ENCODE measurements at places on chromosomes 13 and 19.
A peak's percentile ranks its signal among the peaks of the same experiment; 100 is the strongest.

GRCh38 chr19:28489126-28489660, 723.8 kb downstream of the UQCRFS1 start:
- no peak for DNase-seq

DNA sequence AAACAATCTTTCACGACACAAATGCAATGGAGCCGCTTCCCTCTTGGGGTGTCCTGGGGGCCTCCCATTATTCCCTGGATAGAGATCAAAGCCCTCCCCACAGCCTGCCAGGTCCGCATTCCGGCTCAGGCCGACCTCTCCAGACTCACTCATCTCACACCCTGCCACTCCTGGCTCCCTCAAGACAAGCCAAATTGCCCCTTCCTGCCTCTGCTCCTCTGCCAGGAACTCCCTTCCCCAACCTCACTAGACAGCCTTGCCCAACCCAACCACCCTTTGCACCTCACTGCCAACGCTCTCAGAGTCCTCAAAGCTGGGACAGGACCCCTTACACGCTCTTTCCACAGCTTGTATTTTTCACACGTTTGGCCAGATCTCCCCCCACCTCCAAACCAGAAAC, 1.5 kb downstream of the ABHD17A start:
- DNase-seq = no peak

DNA sequence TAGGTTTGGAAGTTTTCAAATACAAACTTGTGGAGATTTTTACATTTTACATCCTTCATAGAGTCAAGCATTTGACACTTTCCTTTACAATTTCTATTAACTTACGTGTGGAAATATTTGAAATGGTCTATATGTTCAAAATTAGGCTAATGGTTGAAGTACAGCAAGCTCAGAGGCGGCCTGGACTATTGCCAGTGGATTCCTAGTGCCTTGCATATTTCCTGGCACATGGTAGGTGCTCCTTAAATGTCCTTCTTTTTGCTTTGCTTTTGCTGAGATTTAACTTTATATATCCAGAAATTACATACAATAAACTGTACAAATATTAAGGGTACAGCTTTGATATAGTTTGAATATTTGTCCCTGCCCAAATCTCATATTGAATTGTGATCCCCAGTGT, 93.9 kb downstream of the UBL3 start:
- no peak for DNase-seq

DNA sequence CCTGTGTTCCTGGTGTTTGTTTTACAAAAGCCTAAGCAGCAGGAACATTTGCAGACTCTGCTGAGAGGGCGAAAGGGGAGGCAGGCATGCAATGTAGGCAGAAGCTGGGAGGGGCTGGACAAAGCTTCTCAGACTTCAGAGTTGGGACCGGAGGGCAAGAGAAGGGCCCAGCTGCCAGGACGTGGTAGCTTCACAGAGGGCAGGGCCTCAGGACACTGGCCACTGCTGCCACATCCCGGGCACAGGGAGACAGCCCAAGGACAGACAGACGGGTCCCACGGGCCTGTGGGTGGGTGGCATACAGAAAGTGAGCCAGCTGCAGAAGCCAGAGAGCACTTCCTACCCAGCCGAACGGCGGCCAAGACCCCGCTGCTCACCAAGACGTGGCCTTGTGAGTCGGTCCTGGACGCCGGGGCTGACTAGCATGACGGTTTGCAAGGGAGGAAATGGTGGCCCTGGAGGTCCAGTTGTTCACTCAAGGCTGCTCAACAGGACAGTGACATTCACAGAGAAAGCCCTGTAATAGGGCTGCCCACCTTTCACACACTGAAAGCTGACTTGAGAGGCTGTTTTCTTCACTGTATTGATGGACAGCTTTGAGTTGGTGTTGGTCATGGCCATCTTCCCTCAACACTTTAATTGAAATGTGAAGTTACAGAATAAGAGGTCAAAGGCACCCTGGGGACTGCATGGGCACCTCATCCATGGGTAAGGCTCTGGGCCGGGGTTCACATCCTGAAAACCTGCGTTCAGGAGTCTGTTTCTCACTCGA, 23.7 kb upstream of the TFDP1 start:
- no peak for DNase-seq

GRCh38 chr13:20470136-20470535, 55.5 kb downstream of the CRYL1 start:
- no peak for DNase-seq

DNA sequence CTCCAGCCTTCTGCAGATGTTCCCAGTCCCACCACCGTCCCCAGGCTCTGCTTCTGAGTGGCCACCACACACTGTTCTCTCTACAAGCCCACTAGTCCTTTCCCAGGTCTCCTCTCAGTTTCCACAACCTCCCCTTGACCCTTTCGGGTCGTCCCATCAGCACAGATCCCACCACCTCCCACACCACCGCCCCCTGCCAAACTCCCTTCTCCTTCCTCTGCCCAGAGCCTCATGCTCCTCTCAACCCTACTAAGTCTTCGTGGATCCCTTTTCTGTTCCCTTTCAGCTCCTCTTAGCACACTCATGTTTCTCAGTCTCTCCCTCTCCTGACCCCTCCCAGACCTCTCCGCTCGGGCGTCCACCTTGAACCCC, 1.9 kb downstream of the NAPA start:
- DNase-seq = no peak

- DNase-seq = peak; percentile 96
Measured at GRCh38 chr13:35953537-35954206, 177.5 kb downstream of the DCLK1 start.

GRCh38 chr19:54459282-54460229, 4.0 kb downstream of the LENG9 start:
- no peak for DNase-seq

- no peak for DNase-seq
Measured at GRCh38 chr19:48844472-48844871, 8.2 kb upstream of the HSD17B14 start.

GRCh38 chr13:53159431-53159830, 130.8 kb downstream of the OLFM4 start:
- DNase-seq = no peak

GRCh38 chr19:39099341-39099740, 15.2 kb downstream of the ACP7 start:
- no peak for DNase-seq

- DNase-seq = no peak
Measured at GRCh38 chr19:38151242-38151641, 72.8 kb downstream of the DPF1 start.

GRCh38 chr13:40762849-40763248, 8.1 kb downstream of the MRPS31 start:
- no peak for DNase-seq

DNA sequence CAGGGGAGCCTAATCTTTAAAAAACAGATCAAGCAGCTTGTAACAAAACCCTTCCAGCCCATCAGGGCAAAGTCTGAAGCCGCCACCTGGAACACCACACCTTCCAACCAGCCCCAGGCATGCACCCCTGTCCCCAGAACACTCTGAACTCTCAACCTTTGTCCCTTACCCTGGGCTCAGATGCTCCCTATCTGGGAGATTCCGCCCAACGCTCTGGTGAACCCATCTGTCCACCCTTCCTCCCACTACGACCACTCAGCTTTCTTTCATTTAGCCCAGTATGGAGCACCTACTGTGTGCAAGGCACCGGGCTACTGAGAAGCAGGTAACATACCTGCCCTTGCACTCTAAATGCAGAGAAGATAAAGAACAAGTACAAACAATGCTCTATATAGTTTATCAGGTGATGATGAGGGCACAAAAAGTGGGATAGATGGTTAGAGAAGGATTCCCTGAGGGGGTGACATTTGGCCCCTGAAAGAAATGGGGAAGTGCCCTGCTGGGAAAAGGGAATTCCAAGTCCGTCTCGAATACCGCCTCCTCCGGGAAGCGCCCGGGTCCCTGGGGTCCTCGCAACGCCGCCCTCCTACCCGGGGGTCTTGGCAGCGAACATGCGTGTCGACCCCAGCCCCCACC, 629 bp downstream of the PEPD start:
- DNase-seq = no peak

GRCh38 chr13:38662362-38662761, 24.5 kb upstream of the FREM2 start:
- no peak for DNase-seq

- DNase-seq = no peak
Measured at GRCh38 chr13:38042771-38043170, 173.2 kb upstream of the TRPC4 start.

- DNase-seq = no peak
Measured at GRCh38 chr13:29125934-29126424, 305.8 kb downstream of the MTUS2 start.

DNA sequence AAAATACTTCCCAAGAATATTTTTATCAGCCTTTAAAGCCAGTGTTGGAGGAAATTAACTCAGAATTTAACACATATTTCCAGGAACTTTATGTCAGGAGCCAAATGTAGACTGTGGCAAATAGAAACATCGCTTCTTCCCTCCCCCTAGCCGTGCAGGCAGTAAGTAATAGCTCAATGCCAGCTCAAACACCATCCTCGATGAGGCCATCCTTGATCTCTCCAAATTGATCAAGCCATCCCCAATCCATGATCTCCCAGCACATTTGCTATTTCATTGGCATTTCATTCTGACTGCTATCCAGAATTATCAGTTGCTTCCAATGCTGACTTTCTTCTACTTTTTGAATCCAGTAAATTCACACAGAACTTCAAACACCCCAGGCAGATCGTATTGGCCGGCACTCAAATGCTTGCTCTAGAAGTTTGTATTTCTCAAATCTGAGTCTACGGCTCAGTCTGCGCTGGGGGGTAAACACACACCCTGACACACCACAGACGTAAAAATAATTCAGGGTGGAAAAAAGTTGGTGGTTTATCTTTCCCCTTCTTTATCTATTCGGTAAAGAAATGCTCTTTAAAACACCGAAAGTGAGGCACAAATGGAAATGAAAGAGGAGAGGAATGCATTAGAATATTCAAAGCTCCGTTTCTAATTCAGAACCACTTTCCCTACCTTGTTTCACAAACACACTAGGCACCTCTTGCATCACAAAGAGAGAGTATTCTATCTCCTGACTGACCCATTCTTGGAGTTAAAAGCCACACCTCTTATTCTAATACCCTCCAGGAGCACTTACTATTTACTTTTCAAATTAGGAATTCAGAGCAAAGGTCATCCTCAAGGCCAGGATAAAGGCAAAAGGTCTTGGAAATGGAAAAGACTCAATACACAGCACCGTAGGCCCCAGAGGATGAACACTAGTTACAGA, 991 bp downstream of the OBI1 start:
- peak; percentile 36 for DNase-seq

DNA sequence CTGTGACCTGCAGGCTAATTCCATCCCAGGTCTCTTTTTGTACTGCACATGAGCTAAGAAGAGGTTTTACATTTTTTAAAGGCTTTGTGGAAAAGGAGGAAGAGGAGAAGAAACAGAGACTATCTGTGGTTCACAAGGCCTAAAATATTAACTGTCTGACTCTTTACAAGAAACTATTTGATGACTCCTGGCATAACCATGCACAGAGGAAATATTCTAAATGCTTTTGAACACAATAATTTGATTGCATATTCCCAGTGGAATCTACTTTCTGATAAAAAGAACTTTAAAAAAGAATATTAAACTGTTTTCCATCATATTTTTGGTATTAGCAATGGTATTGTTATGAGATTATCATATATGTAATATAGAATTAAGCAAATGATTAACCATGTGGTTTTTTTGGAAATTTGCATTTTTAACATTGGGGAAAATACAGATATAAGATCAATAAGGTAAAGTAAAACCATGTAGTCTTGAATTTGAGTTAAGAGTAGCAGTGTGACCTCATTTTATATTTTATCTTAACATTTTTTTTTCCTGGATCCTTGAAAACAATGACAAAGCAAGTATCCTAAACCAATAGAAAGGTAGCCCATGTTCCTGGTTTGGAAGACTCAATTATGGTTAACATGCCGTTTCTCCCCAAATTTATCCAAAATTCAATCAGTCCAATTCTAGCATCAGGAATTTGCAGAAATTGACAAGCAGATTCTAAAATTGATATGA, 251.0 kb downstream of the UQCRFS1 start:
- no peak for DNase-seq

GRCh38 chr13:99165753-99166587, 34.7 kb upstream of the UBAC2 start:
- DNase-seq = no peak

DNA sequence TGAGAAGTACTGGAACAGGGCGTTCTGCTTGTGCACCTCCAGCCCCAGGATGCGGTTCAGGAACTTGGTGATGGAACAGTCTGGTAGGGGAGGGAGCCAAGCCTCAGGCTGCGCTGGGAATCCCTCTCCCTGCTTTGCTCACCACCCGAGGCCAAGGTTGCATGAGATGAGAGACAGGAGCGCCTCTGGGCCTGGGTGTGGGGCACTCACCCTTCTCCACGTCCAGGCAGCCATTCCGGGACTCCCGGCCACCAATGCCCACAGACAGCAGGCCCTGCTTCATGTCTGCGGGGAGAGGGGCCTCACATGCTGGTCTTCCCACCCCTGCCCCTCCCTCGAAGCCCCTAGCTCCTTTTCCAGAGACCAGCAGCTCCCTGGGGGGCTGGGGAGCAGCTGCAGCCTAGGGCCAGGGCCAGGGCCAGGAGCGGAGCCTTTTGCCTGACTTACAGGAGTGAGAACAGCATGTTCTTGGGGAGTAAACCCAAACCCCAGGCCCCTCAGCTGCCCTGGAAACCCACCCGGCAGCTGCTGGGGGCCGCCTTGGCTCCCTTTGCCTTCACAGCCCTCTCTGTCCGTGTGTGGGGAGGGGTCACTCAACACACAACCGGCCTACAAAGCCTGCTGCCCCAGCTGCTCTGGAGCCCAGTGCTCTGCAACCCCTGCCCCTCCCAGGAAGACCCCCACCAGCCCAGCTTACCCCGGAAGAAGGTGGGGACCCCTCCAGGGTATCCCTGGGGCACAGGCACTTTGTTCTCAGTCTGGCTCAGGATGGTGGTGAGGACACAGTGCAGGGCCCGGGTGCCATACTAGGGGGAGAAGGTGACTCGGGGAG, 7.2 kb downstream of the GPX4 start:
- no peak for DNase-seq

- DNase-seq = no peak
Measured at GRCh38 chr19:49875177-49875576, 2.0 kb downstream of the AKT1S1 start.

DNA sequence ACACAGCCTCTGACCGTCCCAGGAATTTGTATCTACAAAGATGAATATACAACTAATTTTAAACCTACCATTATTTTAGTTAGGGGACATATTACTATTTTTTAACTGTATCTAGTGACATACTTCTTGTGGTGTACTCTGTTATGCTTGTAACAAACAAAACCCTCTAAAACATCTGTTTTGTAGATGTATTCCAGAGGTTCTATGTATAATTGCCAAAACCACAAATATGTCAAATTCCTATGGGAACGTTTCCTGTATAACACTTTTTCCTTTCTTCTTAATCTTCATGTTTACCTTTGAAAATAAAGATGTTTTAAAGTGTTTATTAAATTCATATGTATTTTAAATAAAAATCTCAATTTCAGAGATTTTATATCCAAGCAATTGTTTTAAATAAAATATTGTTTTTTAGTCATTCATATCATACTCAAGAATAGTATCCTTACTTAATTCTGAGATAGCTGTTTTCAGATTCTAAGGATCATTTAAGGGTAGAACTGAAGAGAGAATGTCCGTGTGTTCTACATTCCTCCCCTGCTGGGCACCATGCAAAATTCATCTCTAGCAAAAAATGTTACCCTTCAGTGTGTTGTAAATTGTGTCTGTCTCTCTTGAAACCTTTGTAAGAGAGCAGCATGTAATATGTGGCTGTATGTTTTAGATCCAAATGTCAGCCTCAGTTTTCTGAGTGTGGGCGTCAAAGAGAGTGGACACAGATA, 1327.7 kb downstream of the EFNB2 start:
- no peak for DNase-seq

- no peak for DNase-seq
Measured at GRCh38 chr13:77359171-77359570, 32.3 kb upstream of the MYCBP2 start.

Data from pons (tissue), 1 donor.